Regular cardiac myocyte (primary cell): ENCODE measurements at places on chromosomes 11 and 22. TPM values are rescaled to one million over a fixed set of nuclear protein-coding genes. Genes with fewer than 3 reads are reported as not detected.

GVQW3 gene
- total RNA-seq: 1.2 and 2.0 TPM in 2 replicates

MS4A3 gene
- total RNA-seq: not detected in 2 replicates

GRIK4 gene
- total RNA-seq: under 0.01 TPM in 1 of 2 replicates, not detected in the other

SORL1 gene
- total RNA-seq: 1.7 and 5.2 TPM in 2 replicates

TRIM48 gene
- not detected in 2 replicates for total RNA-seq

ALX4 gene
- not detected in 2 replicates for total RNA-seq

NPAS4 gene
- total RNA-seq: not detected in 2 replicates

ROM1 gene
- 2.0 and 3.1 TPM in 2 replicates for total RNA-seq

UPK3A gene
- total RNA-seq: not detected in 2 replicates

WT1 gene
- 0.28 and 0.38 TPM in 2 replicates for total RNA-seq

CHRM4 gene
- total RNA-seq: under 0.01 TPM in 2 replicates

HSPB2 gene
- 0.28 and 0.77 TPM in 2 replicates for total RNA-seq

KIF18A gene
- total RNA-seq: 6.5 and 29.1 TPM in 2 replicates

OR10D3 gene
- not detected in 2 replicates for total RNA-seq

OR6A2 gene
- 0.19 and 0.28 TPM in 2 replicates for total RNA-seq

TRIM22 gene
- 68.2 and 177 TPM in 2 replicates for total RNA-seq

MS4A4E gene
- not detected in 2 replicates for total RNA-seq

SCUBE2 gene
- total RNA-seq: 1.2 and 1.7 TPM in 2 replicates

PHOX2A gene
- not detected in 2 replicates for total RNA-seq

OR4D5 gene
- not detected in 2 replicates for total RNA-seq

APOC3 gene
- total RNA-seq: not detected in 2 replicates

OSM gene
- total RNA-seq: not detected in 2 replicates

SHANK3 gene
- total RNA-seq: 0.19 and 0.28 TPM in 2 replicates

KRTAP5-11 gene
- total RNA-seq: not detected in 2 replicates

CRYBA4 gene
- not detected in 2 replicates for total RNA-seq

KRTAP5-7 gene
- total RNA-seq: not detected in 2 replicates

PTS gene
- total RNA-seq: 57.5 and 92.2 TPM in 2 replicates

SNU13 gene
- 69.9 and 127 TPM in 2 replicates for total RNA-seq

ZFTA gene
- 9.9 and 24.3 TPM in 2 replicates for total RNA-seq

PGGHG gene
- 3.3 and 9.6 TPM in 2 replicates for total RNA-seq

SAA4 gene
- not detected in 2 replicates for total RNA-seq

KCNK4 gene
- not detected in 2 replicates for total RNA-seq

EMID1 gene
- 0.28 TPM in 1 of 2 replicates, not detected in the other for total RNA-seq

BRSK2 gene
- 0.56 and 0.58 TPM in 2 replicates for total RNA-seq

VWCE gene
- 0.19 and 4.2 TPM in 2 replicates for total RNA-seq

PEX16 gene
- 20.3 and 21.4 TPM in 2 replicates for total RNA-seq

SPINDOC gene
- 8.2 and 22.4 TPM in 2 replicates for total RNA-seq

PHETA2 gene
- total RNA-seq: 16.5 and 17.5 TPM in 2 replicates

APOA4 gene
- total RNA-seq: not detected in 2 replicates

FDX1 gene
- 7.9 and 14.0 TPM in 2 replicates for total RNA-seq

APOBEC3G gene
- total RNA-seq: 10.9 and 16.6 TPM in 2 replicates

GGT5 gene
- 7.1 and 9.9 TPM in 2 replicates for total RNA-seq

C11orf42 gene
- not detected in 2 replicates for total RNA-seq

FHIP1B gene
- total RNA-seq: 7.7 and 10.1 TPM in 2 replicates

ZP1 gene
- total RNA-seq: 2.1 and 4.2 TPM in 2 replicates

MYRF gene
- total RNA-seq: 1.3 and 2.0 TPM in 2 replicates

PRAME gene
- under 0.01 and 0.58 TPM in 2 replicates for total RNA-seq

APOBEC3B gene
- total RNA-seq: 0.56 and 13.0 TPM in 2 replicates

FAM168A gene
- 18.8 and 23.7 TPM in 2 replicates for total RNA-seq

OR51B5 gene
- 0.28 TPM in 1 of 2 replicates, not detected in the other for total RNA-seq

OR10A2 gene
- total RNA-seq: not detected in 2 replicates

CDC42BPG gene
- 0.19 and 1.1 TPM in 2 replicates for total RNA-seq

CRYBB3 gene
- total RNA-seq: not detected in 2 replicates

SNAP29 gene
- 6.2 and 7.1 TPM in 2 replicates for total RNA-seq

NAP1L4 gene
- total RNA-seq: 91.9 and 153 TPM in 2 replicates

SLC16A8 gene
- total RNA-seq: 0.38 and 0.85 TPM in 2 replicates

MS4A2 gene
- total RNA-seq: not detected in 2 replicates

MACROD1 gene
- 8.1 and 21.7 TPM in 2 replicates for total RNA-seq

OR52I2 gene
- not detected in 2 replicates for total RNA-seq
